Effector CD8-positive, alpha-beta T cell (primary cell): ENCODE measurements at places on chromosomes 3 and 15.

DNA sequence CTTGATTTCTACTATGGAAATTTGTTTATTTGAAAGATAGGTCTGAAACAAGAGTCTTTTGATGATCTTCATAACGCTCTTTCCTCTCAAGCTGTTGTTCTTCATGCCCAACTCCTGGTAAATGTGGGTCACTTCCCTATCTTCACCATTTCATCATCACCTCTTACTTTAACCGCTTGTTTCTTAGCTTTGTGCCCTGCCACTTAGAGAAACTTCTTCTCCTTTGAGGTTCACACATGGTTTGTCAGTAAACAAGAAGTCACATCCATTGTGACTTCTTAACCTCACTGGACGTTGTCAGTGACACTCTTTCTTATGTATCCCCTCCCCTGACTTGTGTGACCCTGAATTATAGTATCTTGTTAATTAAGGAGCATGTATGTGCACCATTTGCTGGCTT is 16.9 kb upstream of the P2RY13 start:
- no peak for DNase-seq

DNA sequence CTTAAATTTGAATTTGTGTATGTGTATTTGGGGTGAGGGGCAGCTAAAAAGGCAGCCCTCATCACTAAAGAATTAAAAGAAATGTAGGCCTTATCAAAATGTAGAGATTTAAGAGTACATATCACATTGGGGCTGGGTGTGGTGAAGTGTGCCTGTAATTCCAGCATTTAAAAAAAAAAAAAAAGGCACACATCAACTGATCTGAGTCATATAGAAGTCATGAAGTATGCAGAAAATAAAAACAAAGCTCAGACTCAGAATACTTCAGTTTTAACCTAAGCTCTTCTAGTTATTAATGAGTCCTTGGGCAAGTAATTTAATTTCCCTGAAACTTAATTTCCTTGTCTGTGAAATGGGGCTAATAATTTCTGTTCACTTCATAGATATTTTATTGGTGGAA is 31.6 kb downstream of the SLC24A1 start:
- DNase-seq = no peak

DNA sequence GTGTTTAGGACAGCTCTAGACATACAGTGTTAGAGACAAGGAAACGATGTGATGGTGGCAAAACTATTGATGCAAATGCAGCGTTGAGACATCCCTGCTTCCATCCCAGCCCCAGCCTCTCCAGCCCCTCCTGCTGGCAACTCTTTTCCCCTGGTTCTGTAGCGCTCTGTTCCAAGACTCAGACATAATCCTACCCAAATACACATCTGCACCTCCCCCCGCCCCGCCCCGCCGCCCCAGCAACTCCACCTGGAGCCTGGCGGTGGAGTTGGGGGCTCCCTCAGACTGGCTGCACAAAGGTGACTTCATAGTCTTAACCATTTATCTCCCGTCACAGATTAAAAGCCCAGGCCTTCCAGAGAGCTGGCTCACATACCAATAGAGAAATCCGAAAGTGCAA is 7.2 kb upstream of the SEC22A start:
- DNase-seq = no peak

DNA sequence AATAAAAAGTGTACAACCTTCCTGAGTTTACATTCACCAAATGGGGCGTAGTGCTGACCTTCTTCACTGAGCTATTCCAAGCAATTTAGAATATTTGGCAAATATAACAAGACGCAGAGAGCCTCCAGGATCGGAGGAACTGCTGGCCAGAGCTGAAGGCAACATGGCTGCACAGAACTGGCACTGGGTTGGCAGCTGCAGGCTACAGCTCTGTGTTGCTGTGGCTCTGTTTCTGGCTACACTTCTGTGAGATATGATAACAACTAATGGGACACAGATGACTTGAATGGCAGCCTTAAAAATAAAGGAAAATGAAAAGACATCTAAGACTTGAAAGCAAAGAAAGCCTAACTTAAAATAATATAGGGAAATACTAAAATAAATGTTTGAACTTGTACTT is 10.8 kb upstream of the SLC6A20 start:
- no peak for DNase-seq

DNA sequence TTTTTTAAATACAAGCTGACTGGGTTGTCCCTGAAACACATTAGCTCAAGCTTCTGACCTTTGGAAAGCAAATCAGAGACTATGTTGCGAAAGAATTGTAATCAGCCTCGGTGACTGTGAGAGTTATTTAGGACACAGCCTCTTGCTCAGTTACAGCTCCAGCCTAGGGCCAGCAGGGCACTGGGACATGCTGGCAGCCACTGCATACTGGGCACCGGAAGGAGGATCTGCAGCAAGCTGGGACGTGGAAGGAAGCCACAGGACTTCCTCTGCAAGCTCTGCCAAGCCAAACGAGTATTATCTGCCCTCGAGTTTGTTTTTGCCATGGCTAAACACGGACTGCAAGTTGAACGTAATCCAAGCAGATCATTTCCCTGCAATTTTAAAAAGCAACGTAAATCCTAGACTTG is 24.4 kb upstream of the COPG1 start:
- no peak for DNase-seq

DNA sequence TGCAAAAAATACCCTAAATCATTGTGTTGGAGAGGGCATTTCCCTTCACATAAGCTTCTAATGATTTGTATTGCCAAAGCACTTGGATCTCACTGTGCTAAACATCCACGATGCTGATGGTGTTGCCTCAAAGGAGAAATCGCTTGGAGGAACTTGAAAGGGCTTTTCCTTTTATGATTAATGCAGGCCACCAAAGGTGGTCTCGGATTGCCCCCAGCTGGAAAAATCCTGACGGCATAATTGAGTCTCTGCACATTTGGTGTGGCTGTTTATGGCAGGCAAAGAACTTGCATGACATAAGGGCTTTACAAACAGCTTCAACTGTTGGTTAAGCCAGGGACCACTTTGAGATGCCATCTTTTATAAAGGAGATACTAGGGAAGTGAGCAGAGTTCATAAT is 664.0 kb upstream of the ADAMTS9 start:
- DNase-seq = no peak
